ENCODE measurements at places on chromosomes 12 and 14.

DNA sequence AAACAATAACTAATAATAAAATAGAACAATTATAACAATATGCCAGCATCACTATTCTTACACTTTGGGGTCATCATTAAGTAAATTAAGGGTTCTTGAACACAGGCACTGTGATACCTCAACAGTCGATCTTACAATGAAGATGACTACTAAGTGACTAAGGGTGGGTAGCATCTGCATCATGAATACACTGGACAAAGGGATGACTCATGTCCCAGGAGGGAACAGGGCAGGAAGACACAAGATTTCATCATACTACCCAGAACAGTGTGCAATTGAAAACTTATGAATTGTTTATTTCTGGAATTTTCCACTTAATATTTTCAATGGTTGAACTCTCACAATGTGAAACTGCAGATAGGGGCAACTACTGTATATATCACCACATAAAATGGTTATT, 19.7 kb downstream of the TSPAN19 start:
- DNase-seq, result peak; percentile 95

DNA sequence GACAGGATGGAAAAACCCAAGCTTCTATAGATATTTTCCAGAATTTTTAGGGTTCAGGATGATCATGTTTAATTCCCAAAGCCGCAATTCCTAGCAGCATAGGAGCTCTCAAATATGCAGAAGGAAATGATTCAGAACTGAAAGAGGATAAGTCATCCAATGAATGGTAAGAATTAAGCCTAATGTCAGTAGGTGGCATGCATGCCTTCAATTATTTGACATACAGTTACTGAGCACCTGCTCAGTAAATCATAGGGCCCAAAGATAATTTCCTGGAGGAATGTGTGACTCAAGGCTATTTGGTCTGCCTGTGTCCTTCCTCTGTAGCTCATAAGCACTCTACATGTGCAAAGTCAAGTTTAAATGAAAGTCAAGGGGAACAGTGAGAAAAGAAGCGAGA, 116.8 kb upstream of the SLC38A4 start:
- peak; percentile 91 for DNase-seq

DNA sequence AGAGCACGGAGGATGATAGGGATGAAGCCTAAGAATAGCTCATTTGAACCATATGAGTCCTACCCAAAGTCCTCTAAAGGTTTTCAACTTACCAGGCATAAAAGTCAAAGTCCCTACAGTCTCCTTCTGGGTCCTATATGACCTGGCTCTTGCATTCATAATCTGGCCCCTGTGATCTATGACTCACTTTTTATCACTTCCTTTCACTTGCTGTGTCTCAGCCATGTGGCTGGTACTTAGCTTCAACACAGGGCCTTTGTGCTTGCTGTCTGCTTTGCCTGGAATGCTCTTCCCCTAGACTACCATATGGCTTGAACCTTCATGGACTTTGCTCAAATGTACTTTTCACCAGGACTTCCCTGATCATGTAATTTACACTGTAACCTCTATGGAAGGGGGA, 137.6 kb upstream of the TMTC1 start:
- DNase-seq, result peak; percentile 23

GRCh38 chr12:41910578-41911320, 233.9 kb downstream of the GXYLT1 start:
- no peak for DNase-seq

- no peak for DNase-seq
Measured at GRCh38 chr12:122100568-122100967, 22.0 kb downstream of the MLXIP start.

GRCh38 chr12:51630986-51631385, 40.0 kb downstream of the SCN8A start:
- DNase-seq, result no peak
